Fibroblast of mammary gland (primary cell): ENCODE measurements at places on chromosomes 2 and 18.

DNA sequence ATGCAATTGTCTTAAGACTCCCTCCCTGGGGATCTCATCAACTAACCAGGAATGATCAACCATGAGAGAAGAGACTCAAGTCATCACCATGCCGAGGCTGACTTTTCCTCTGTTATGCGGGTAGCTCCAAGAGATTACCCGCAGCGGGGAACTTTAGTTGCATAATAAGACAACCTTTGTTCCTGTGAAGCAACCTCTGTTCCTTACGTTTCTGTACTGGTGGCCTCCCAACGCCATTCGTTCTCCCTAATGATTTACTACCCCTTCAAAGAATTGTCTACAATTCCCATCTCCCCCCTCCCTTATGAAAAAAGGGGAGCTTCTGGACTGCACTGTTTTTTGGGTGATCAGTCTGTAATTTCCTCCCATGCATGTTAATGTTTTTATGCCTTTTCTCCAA, 66.1 kb upstream of the LRPPRC start:
- DNase-seq, result no peak

DNA sequence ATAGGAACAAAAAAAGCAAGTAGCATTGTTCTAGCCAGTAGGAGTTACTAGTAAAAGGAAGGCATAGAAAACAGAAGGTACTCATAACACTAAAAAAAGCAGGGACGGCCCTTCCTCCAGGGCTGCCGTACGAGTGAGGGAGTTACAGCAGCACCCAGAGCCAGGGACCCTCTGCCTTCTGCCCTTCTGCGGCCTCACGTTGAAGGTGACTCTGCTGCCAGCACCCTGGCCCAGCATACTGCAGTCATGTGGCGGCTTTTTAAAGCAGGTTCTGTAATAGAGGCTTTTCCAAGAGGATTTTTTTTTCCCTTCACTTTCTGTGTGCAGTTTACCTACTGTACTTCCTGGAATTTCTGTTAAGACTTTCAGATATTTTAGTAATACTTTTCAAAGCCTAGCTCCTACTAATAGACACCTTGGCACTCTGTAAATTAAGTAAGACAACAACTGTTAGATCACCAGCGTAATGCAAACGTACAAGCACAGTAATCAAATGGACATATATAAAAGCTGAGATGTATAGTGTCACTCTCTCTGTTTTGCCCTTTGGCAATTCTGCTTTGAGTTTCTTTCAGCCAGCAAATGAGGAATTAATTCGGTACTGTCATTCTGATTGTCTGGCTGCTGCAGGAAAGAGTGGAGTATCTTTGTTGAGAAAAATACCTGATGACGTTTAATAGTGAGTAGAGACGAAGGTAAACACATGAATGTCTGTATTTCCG, 161.5 kb downstream of the PTGR3 start:
- DNase-seq, result no peak

- peak; percentile 16 for DNase-seq
These were observed 126.2 kb upstream of the LGALSL start for GRCh38 chr2:64327510-64328414.

GRCh38 chr18:8707556-8708300, 2.4 kb downstream of the MTCL1 start:
- DNase-seq, result peak; percentile 69

GRCh38 chr18:70380915-70381896, 92.4 kb downstream of the SOCS6 start:
- DNase-seq, result no peak

GRCh38 chr2:217258170-217258569, 398.3 kb upstream of the TNP1 start:
- no peak for DNase-seq

DNA sequence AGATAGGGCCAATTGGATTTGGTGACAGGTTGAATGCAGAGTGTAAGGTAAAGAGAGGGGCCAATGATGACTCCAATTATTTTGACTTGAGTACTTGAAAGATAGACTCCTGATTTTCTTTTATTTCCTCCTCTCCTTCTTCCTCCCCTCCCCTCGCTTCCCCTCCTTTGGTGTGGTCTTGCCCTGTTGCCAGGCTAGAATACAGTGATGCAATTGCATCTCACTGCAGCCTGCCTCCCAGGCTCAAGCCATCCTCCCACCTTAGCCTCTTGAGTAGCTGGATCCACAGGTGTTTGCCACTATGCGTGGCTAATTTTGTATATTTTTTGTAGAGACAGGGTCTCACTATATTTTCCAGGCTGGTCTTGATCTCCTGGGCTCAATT, 2.3 kb downstream of the DGUOK start:
- DNase-seq, result no peak

- DNase-seq, result peak; percentile 27
These were observed 34.9 kb downstream of the FAM110C start for GRCh38 chr2:11248-11941.
